ENCODE measurements at places on chromosomes 7 and 10.

- DNase-seq, result no peak
Observed at GRCh38 chr10:125096371-125096770, 64.0 kb downstream of the CTBP2 start.

GRCh38 chr7:15594461-15594860, 32.6 kb upstream of the AGMO start:
- no peak for DNase-seq

DNA sequence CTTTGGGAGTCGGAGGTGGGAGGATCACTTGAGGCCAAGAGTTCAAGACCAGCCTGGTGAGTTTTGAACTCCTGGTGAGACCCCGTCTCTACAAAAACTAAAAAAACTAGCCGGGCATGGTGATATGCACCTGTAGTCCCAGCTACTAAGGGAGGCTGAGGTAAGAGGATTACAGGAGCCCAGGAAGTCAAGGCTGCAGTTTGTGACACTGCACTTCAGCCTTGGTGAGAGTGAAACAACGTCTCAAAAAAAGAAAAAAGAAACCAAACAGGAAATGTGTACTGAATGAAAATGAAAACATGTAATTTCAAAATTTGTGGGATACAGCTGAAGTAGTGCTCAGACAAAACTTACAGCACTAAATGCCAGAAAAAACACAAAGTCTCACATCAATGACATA, 7.6 kb downstream of the ARHGAP12 start:
- no peak for DNase-seq

GRCh38 chr7:90613088-90613498, 17.0 kb downstream of the CDK14 start:
- DNase-seq, result no peak

DNA sequence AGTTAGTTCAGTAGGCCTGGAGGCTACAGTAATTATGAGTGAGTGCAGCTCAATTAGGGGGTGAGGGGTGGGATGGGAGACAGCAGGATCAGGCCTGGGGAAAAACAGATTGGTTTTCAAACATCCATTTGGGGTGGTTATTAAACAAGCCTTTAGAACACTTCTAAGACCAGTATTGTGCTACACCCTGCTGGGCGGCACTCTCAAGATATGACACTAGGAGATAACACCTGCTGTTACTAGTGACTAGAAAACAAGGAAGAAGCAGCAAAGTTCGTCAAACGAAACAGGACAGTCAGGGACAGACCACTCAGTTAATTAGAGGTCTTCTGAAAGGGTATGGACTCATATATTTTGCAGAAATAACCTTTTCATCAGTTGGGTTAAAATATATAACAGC, 353.6 kb downstream of the PTEN start:
- DNase-seq, result no peak
